CD4-positive, alpha-beta T cell treated with Interleukin-15 for 1 hour (primary cell): ENCODE measurements at places on chromosomes 6 and 20.
A peak's percentile ranks its signal among the peaks of the same experiment; 100 is the strongest.

DNA sequence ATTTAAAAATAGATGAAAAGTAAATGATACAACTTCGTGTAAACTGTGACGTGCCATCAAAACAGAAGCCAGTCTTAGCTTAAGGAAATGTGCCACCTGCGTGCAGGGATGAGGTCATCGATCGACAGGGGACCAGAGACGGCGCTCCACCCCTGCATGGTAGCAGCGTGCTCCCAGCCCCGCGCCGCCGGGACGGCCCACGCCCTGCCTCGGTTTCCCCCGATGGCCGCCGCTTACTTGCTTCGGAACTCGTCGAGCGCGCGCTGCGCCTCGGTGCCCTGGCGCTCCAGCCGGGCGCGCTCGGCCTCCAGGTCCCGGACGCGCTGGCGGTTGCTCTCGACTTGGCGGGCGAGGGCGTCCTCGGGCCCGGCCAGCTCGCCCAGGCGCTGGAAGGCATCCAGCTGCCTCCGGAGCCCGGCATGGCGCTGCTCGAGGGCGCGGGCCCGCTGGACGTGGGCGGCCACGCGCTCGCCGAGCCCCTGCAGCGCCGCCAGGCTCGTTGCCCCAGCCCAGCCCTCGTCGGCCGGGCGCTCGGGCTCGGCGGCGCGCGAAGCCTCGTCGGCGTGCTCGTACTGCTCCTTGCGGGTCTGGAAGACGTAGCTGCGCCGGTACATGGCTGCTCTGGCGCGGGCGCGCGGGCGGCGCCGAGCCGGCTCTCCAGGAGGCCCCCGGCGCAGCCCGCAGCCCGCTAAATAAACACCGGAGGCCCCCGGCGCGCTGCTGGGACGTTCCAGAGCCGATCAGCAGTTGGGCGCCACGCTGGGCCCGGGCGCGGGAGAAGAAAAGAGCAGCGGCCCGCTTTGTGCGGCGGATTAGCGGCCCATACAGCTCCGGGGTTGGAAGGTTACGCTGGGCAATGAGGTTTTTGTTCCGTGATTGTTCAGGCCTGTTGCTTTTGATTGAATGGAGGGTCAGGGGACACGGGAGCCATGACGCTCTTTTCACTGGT lies at the start of gene BFSP1:
TSS of gene BFSP1 (minus strand) at position 664 of the 949 bp plus-strand sequence. CDS start at position 614, 50 bp downstream.
- DNase-seq = no peak

DNA sequence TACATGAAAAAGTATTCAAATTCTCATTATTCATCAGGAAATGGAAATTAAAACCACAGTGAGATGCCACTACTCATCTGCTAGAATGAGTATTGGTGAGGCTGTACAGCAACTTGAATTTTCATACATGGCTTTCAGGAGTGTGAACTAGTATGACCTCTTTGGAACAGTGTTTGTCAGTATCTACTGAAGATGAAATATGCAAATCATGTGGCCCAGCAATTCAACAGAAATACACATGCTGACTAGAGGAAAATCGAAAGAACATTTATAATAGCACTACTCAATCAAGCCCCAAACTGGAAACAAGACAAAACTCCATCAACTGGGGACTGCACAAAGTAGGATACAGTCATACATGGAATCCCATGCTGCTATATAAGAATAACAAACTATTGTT lies 102.2 kb downstream of the DCDC2 start:
- DNase-seq = no peak

GRCh38 chr6:79227445-79227844 lies 7.0 kb downstream of the HMGN3 start:
- no peak for DNase-seq

GRCh38 chr6:122947355-122947754 lies 48.7 kb upstream of the CLVS2 start:
- no peak for DNase-seq

DNA sequence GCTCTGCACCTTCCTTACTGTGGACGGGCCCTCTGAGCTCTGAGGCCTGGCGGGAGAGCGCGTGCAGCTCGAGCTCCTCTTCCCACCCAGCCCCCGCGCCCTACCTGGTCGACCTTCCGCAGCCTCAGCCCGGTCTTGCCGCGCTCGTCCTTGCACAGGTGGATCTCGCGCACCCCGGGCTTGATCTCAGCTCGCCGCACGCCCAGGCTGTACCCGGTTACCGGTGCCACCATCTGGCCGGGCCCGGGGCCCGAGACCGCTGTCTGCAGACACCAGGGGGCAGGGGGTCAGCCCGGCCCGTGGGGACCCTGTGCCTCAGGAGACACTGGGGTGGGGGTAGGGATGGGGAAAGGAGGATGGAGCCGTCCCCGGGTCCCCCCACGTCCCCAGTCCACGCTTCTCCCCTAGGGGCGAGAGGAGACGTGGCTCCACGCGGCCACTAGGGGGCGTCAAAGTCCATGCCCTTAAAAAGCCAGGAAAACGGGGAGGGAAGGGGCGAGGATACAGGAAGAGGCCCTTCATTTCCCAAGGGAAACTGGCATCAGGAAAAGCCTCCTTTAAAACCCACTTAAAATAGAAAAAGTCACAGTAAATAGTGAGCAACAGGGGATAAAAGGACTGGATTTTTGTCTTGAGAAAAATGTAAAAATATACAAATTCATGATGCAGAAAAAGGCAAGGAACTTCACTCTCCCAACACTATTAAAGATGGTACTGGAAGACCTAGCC lies 15.5 kb downstream of the SDCBP2 start:
- DNase-seq = peak; percentile 44
